ENCODE measurements at places on chromosomes 1 and 21.

DNA sequence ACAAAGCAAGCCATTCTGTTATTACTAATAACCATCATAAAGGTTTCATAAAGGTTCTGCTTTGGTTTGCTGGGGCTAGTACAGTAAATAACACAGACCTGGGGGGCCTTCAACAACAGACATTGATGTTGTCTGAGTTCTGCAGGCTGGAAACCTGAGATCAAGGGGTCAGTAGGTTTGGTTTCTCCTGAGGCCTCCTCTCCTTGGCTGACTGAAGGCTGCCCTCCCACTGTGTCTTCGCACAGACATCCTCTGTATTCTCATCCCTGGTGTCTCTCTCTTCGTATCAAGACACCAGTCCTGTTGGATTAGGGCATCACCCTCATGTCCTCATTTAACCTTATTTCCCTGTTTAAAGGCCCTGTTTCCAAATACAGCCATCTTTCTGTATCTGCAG, 37.3 kb downstream of the HUNK start:
- no peak for DNase-seq

- peak; percentile 69 for DNase-seq
These were observed 44.8 kb upstream of the ATP2B4 start for GRCh38 chr1:203581841-203582240.

DNA sequence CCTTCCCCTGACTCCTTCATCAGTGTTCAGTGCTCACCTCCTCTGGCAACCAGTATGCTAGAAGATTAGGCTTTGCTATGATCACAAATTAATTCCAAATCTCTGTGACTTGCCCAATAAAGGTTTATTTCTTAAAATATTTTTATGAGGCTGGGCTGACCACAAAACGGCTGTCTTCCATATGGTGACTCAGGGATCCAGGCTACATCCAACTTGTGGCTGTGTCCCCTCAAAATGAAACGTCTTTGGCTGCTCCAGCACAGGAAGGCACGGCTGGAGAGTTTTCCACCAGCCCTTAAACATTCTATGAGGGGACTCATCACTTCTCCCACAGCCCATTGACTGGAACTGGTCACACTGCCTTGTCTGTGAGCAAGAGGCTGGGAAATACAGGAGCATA, 131.5 kb downstream of the HUNK start:
- no peak for DNase-seq

DNA sequence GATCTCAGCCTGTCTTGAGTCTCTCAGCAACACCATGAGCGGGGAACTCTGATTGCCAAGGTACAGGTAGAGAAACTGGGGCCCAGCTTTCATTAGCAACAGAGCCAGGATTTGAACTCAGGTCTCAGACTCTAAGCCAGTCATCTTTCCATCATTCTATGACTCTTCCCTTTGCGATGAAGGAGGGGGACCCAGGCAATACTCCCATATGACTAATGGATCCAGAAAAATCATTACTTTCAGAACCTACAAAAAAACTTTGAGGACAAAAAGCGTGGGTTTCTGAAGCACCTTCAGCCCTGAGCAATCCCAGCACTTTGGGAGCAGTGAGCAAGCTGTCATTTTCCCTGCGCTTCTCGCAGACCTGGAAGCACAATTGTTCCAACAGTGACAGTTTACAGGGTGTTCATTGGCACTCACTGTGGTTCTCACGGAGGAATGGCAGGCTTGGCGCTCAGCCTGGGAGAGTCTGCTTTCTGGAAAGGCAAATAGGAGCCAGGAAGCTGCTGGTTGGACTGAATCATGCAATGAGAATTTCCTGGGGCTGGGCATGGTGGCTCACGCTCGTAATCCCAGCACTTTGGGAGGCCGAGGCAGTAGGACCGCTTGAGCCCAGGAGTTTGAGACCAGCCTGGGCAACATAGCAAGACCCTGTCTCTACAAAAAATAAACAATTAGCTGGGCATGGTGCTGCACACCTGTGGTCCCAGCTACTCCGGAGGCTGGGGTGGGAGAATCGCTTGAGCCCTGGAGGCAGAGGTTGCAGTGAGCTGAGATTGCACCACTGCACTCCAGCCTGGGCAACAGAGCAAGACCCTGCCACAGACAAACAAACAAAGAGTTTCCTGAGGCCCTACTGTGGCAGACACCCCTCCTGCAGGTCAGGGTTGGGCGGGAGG, 40.1 kb downstream of the SLC2A7 start:
- peak; percentile 92 for DNase-seq

GRCh38 chr1:117370071-117370470, 2.8 kb downstream of the MAN1A2 start:
- no peak for DNase-seq

GRCh38 chr1:243217349-243217748, 37.7 kb downstream of the CEP170 start:
- no peak for DNase-seq

DNA sequence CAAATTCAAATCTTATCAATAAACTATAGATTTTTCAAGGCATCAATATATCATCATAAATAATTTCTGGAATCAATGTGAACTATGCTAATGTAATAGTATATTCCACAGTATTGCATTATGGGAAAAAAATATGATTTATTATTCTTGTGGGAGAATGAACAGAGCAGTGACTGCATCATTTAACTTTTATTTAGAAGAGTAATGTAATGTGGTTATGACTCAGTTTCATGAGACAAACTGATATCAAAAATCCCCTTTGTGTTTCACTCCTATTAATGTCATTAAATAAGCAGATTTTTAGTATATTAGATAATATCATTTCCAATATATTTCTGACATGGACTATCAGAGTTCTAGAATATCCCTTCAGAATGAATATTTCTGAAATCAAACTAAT, 187.6 kb downstream of the LRRC40 start:
- DNase-seq = no peak

DNA sequence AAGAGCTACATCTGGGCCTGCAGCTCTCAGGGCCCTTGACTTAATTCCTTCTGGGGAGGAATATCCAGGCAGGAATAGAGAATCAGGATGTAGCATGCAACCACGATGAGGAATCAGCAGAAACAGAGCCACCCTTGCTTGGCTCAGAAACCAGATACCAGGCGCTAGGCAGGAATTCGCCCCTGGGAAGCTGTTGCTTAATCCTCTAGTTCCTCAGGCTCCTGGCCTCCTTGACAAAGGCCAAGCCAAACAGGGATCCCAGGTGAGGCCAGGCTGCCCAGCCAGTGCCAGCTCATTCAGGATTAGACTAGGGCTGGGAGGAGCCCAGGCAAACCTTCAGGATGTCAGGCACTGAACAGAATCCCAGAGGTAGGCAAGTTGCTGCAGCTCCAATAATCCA, 48.2 kb upstream of the IRF2BP2 start:
- peak; percentile 59 for DNase-seq

GRCh38 chr1:85328713-85329397, 52.4 kb upstream of the BCL10 start:
- DNase-seq = peak; percentile 85

DNA sequence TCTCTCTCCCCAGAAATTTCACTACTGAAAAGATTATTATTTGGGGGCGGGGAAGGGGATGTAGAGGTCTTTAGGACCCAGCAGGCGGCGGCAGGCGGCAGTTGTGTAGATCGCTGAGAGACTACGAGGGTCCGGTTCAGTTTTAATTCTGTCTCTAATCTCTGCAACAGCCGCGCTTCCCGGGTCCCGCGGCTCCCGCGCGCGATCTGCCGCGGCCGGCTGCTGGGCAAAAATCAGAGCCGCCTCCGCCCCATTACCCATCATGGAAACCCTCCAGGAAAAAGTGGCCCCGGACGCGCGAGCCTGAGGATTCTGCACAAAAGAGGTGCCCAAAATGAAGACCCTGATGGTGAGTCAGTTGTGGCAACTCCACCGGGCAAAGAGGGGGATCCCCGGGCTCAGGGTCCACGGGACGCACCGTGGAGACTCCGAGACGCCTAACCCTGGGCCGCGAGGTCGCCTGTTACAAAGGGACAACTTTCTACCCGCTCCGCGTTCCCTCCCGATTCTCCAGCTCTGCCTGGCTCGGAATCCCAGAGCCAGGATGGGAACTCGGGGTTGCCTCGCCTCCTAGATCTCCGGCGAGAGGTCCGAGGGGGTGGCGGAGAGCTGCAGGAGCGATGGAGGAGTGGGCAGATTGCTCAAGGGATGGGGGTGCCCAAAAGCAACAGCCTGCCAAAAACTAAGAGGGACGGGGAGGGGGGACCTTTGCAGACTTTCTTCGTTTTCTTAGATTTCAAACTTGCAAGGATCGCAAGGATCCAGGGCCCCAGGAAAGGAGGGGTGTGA, at the start of gene ST6GALNAC5:
ST6GALNAC5 (plus strand) TSS at position 139 of the 789 bp plus-strand sequence.
- peak; percentile 69 for DNase-seq

DNA sequence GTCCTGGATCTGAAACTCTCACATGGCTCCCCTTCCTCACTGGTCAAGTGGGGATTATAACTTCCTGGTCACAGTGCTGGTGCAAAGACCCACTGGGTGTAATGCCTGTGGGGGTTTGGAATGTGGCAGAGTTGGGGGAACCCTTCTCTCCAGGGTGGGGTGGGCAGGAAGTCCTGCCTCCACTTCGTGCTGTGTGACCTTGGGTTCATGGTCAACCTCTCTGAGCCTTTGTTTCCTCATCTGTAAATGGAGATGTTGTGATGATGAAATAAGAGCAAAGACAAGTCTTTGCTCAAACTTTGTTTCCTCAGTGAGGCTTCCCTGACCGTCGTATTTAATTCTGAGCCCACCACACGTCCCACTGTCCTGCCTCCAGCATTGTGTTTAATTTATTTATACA, 564.7 kb downstream of the PTPRU start:
- DNase-seq = peak; percentile 4

DNA sequence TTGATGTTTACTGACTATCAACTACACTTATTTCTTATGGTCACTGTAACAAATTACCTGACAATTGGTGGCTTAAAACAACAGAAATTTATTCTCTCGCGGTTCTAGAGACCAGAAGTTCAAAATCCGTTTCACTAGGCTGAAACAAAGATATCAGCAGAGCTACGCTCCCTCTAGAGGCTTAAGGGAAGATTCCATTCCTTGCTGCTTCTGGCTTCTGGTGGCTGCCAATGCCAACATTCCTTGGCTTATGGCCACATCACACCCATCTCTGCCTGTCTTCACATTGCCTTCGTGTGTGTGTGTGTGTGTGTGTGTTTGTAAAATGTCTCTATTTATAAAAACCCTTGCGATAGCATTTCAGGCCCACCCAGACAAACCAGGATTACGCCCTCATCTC, 66.4 kb downstream of the LMX1A start:
- peak; percentile 35 for DNase-seq

DNA sequence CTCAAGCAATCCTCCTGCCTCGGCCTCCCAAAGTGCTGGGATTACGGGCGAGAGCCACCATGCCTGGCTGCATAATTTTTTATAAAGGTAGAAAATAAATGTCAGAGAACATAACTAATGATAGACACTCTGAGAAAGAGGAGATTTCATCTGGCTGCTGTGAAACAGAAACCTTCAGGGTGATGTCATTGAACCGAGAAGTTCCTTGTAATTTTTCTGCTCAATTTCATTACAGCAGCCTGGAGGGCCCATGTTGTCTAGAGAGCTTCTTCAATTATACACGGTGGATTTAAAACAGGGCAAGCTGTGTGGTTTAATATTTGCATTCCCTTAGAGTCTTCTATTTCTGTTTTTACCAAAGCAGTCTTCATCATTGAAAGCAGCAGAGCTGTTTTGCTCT, 64.3 kb upstream of the MORC3 start:
- no peak for DNase-seq

GRCh38 chr21:37671381-37671780, 244.9 kb downstream of the KCNJ6 start:
- no peak for DNase-seq

DNA sequence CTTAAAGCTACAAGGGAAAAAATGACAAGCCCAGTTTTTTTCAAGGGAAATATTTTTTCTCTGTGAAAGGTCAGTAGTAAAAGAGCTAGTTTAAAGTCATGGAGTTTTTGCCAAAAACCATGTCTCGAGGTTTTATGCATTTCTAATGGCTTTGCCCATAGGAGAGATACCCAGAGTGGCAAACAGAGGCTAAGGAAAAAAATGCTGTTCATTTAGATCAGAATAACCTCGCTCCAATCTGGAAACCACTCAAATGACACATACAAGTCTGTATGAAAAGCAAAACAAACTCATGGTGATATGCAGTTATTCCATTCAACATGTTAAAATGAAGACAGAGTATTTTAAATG, 36.9 kb upstream of the EDEM3 start:
- DNase-seq = peak; percentile 14

GRCh38 chr1:203914292-203914691, 52.9 kb downstream of the SNRPE start:
- no peak for DNase-seq

DNA sequence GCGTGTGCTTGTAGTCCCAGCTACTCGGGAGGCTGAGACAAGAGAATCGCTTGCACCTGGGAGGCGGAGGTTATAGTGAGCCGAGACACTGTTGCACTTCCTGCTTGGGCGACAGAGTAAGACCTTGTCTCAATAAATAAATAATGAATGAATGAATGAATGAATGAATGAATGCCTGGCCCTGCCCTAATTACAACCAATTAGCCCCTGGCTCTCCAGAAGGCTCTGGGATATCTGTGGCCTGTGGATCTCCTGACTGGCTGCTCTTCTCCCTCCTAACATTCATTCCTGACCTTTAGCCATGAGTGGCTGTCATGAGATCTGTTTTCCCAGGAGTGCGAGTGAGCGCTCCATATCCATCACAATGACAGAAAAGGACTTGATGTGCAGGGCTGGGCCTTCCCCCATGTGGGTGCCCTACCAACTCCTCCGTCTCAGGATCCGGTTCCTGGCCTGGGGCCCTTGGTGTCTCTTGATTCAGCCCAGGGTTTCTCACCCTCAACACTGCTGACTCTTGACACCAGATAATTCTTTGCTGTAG, 243.6 kb upstream of the TMEM51 start:
- DNase-seq = no peak

GRCh38 chr1:85473390-85473789, 8.4 kb upstream of the DDAH1 start:
- DNase-seq = no peak

GRCh38 chr1:214518361-214518760, 33.0 kb downstream of the PTPN14 start:
- DNase-seq = peak; percentile 59

DNA sequence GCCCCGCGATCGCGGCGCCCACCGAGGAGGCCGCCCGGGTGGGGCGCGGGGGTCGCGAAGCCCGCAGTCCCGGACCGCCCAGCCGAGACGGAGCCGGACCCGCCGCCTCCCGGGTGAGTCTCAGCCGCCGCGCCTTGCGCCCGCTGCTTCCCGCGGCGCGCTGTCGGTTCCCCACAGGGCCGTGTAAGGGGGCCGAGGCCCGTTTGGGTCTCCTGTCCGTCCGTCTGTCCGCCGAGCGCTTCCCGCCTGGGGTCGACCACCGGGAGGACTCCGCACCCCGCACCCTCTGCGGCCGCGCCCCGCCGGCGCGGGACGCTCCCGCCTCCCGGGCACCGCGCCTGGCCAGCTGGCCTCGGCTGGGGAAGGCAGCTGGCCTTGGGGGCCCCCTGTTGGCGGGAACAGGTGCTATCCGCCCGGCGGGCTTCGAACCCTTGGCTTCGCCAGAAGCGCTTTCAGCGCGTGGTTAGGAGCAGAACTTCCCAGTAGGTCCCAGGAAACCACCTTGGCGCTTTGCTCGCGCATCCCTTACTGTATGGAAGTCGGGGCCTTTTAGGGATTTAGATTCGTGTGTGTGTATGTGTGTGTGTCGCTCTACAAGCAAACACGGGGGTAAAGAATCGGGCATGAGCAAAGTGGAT, 414 bp downstream of the TMEM51 start:
- peak; percentile 85 for DNase-seq

Measured in AG20443 (cell line).